ENCODE measurements at places on chromosomes 13 and 19.
A peak's percentile ranks its signal among the peaks of the same experiment; 100 is the strongest.

DNA sequence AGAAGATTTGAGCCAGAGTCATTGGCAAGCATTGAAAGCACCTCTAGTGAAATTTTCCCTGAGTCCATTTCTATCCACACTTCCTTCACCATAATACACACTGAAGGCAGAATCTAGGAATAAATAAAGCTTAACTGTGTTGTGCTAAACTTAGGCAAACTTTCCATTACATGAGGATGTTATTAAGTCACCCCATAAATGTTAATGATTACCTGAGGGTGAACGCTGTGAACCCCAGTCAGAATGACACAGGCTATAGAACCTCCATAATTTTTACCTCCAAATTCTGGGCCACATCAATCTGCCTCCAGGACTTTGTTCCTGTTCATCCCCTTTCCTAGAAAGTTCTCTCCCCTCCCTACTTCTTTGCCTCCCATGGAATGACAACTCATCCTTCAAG is 71.0 kb downstream of the RAP2A start:
- DNase-seq = no peak

GRCh38 chr13:45691667-45692066 is 10.5 kb upstream of the CBY2 start:
- DNase-seq = no peak

GRCh38 chr13:29589234-29589633 is 6.3 kb downstream of the SLC7A1 start:
- DNase-seq = no peak

DNA sequence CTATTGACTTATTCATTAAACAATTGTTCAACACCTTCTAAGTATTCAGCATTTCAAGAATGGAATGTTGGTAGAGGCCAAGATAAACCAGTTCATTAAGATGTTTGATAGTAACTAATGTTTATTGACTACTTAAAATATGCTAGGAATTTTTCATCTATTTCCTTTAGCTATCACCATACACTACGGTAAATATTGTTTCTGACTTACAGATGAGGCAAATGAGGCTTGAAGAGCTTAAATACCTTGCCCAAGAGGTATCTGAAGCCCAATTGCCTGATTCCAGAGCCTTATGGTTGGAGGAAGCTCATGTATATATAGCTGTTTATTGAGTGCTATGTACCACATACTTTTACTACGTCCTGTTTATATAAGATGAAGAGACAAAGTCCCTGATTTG is 286.2 kb downstream of the NDFIP2 start:
- DNase-seq = no peak

DNA sequence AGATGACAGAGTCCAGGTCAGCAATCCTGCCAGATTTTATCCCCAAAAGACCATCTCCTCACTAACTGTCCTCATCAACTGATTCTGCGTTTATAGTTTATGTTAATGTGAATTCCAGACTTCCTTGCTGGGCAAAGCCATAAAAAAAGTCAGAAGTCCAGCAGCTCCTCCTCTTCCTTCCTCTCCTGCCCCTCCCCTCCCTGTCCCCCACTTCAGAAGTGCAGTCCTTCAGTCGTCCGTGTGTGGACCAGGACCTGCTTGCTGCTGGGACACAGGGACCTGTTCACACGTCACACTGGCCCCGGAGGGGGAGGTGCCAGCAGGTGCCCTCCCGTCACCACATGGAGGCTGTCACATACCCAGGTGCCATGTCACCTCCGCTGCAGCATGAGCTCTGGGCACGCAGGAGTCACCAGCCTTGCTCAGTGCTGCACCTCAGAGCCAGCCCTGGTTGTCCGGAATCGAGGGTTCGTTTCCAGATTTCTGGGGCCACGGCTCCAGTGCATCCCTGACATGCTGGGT is 4.0 kb upstream of the MCF2L start:
- DNase-seq = no peak

DNA sequence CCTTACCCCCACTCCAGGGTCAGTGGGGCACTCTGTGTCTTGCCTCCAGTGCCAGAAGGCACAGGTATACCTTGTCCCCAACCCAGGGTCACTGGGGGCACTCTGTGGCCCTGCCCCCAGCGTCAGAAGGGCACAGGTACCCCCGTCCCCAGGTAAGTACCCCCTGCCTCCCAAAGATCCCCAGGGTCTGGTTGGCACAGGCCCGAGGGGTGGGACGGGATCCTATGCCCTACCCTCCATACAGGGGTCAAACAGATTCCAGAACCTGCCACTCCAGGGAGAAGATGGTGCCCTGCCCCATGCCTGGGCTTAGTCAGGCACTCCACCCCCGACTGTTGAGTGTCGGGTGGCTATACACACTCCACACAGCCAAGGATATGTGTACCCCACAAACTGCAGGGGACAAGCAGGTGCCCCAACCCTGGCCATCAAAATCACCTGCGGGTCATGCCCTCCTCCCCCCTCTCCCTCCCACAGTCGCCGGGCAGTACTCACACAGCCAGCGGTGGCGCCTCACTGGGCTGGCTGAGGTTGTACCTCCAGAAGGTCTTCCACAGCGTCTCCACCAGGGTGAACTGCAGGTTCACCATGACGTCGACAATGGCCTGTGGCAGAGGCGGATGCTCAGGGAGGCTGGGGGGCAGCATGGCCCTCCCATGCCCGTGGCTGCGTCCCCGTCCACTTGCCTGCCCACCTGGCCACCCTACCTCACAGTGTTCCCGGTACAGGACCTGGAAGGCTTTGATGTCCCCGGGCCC is 13.8 kb downstream of the DCAF15 start:
- no peak for DNase-seq

DNA sequence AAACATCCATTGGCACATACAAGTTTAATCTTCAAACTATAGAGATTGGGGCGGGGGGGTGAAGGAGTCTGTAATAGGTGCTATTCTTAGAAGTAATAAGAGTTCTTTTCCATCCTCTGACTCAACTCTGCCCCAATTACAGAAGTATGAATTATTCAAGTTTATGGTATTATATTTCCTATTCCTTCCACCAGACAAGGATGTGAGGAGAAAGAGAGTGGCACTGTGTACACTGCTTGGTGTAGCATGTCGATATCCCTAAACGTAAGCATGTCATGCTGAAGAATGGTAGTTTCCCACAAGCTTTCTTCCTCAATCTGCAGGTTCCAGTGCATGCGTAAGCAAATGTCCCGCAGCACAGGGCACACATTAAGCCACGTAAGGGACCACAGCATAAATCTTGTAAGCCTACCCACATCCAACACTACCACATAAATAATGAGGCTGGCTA is 14.1 kb downstream of the BRD4 start:
- DNase-seq = no peak

DNA sequence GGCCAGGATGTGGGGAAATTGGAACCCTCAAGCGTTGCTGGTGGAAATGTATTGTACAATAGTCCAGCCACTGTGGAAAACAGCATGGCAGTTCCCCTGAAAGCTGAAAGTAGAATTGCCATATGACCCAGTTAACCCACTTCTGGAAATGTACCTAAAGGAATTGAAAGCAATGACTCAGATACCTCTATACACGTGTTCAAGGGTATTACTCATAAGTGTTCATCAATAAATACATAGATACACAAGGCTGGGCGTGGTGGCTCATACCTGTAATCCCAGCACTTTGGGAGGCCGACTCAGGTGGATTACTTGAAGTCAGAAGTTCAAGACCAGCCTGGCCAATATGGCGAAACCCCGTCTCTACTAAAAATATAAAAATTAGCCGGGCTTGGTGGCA is 71.9 kb upstream of the IRS2 start:
- no peak for DNase-seq

DNA sequence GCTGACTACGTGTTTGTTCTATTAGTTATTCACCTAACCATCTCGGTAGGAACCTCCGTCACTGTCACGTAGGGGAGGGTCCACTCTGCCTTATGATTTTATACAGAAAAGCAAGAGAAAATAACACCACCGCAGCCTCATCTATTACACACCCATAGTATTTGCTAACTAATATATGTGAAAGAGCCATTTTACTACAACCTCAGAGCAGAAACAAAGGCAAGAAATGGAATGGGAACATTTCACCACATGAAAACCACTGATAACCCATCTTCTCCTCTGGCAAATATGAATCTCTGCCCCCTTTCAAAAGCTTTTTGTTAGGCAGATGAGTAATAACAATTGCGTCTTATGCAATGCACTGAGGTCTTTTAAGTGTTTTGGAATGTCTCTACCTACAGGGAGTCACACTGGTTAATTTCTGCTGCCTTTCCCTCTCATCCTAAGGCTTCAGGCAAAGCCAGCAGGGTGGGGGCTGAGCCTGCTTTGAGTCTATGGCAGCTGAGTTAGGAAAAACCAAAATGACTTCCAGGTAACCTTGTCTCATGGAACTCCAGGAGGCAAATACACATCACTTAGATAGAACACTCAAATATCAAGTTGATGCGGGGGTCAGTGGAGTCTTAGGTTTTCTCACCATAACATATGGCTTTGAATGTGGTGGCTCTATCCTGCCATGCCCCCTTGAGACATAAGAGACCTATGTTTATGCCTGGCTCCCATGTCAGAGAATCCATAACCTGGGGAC is 15.0 kb downstream of the TSHZ3 start:
- no peak for DNase-seq

DNA sequence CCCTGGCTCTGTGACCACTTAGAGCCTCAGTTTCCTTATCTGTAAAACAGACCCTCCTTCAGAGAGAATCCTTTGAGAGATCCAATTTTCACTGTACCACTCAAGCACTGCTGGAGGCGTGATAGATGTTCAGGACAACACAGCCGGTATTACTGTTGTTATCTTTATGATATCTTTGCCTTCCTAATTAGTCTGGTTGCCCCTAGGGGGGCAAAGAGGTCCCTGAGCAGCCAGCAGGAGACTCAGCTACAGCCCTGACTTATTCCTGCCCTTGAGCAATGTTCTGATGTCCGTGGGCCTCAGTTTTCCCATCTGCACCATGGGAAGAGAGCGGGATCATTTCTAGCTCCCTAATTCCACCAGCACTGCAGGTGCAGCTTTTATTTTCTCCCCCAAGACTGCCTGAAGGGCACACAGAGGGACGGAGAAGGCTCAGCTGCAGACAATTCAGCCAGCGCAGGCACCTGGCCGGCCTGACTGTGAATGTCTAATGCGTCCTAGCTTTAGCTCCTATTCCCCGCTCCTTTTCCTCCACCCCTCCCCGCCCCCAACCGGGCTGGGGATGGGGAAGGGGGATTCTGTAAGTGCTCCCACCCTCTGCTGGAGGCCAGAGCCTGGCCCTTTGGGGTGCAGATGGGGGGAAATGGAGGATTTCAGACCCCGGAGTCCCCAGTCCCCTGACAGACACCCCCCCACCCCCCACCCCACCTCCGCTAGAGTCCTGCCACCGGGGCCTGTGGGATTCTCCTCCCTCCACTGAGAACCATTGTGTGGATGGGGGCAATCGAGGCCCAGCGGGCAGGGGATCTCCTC is 16.2 kb downstream of the TLE5 start:
- DNase-seq = no peak

GRCh38 chr19:11208561-11209471 is 11.5 kb upstream of the KANK2 start:
- no peak for DNase-seq

GRCh38 chr13:31261241-31261640 is 61.5 kb downstream of the B3GLCT start:
- no peak for DNase-seq

DNA sequence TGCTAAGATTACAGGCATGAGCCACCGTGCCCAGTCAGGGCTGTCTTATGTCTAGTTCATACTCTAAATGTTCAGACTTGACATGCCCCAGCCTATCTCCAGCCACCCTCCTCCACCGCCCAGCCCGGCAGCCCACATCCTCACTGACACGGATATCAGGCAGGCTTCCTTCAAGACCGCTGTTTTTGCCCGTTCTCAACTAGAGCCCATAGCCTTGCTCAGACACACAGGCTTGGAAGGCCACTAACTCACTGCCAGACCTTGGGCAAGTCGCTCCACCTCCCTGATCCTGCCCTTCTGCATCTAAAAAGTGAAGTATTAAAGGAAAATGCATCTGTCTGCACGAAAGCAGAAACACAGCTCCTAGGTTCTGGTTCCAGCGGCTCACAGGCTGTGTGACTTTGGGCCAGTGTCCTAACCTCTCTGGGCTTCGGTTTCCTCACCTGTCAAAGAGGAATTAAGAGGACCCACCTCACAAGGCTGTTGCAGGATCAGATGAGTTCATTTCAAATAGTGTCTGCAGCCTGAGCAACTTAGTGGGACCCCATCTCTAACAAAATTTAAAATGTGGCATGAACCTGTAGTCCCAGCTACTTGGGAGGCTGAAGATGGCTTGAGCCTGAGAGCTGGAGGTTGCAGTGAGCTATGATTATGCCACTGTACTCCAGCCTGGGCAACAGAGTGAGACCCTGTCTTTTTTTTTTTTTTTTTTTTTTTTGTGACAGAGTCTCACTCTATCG is 14.5 kb upstream of the CERS4 start:
- no peak for DNase-seq

DNA sequence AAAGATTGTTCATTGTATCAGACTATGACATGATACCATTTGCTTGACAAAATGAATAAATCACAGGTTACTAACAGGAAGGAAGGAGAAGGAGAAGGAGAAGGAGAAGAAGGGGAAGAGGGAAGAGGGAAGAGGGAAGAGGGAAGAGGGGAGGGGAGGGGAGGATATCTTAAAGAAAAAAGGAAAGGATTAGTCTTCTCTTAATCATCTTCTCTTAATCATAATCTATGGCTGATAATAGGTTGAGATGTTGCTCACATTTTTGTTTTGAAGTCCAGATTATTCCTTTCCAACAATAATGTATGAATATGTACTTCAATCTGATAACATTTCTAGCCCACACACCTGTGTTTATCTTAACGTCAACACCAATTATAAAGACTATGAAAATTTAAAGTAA is 25.1 kb downstream of the DIAPH3 start:
- DNase-seq = no peak

DNA sequence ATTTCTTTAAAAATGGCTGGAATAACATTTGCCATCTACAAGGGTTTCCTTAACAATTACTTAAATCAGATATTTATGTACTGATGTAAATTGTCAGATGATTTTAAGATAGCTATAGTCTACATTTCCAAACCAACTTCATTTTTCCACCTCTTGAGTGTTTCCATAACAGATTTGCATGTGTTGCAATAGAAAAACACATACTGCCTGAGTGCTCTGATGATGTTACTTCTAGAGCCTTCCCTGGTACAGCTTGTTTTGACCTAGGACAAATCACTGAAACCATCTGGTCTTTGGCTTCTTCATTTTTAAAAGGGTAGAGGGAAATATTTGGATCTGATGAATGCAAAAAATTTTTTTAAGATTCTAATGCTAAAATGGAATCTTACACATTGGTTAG is 245.9 kb downstream of the PCDH9 start:
- no peak for DNase-seq

GRCh38 chr13:43686557-43686956 is 100.2 kb downstream of the ENOX1 start:
- no peak for DNase-seq

- no peak for DNase-seq
Observed at GRCh38 chr13:114151565-114152284, 19.3 kb upstream of the RASA3 start.

- no peak for DNase-seq
Observed at GRCh38 chr13:50519866-50520265, 323.6 kb downstream of the DLEU7 start.

- peak; percentile 94 for DNase-seq
Observed at GRCh38 chr19:18000915-18001776, 6.8 kb upstream of the ARRDC2 start.
